ENCODE measurements at places on chromosomes 6 and 20.
A peak's percentile ranks its signal among the peaks of the same experiment; 100 is the strongest.

DNA sequence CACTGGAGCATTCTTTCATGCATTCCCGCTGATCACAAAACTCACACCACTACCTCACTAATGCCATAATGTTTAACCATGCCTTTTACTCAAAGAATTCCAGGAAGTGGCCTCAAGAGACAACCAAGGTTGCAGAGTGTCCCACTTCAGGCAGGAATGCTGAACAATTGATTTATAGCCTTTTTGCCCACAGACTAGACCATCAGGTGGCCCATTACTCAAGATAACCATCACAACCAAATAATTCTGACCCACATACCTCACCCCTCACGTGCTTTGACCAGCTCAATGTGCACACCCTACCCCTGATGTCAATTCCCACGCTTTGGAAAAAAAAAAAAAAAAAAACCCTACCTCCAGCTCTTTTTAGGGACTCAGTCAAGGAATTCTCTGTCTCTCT is 220.6 kb upstream of the UFL1 start:
- DNase-seq = no peak

GRCh38 chr6:34341481-34341971 is 50.9 kb downstream of the NUDT3 start:
- no peak for DNase-seq

GRCh38 chr6:35677456-35677855 is 11.3 kb downstream of the FKBP5 start:
- DNase-seq = no peak

GRCh38 chr6:128966934-128967333 is 84.0 kb downstream of the LAMA2 start:
- no peak for DNase-seq

DNA sequence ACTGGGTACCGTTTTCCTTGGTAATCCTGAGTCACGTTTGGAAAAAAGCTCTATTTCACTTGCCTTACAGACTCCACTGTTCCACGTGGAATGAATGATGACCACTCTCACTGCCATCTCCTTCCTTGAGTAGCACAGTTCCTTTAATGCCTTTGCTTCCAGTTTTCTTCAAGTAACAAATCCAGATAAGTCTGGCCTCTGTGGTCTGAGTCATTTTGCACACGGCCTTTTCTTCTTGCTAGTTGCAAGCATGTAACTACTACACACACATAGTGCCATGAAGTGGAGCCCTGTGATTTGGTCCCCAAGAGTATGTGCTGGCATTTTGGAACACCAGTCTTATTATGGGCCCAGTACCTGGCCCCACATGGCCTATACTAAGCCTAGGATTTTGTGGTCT is 182.8 kb downstream of the SASH1 start:
- DNase-seq = peak; percentile 15

GRCh38 chr6:13307508-13307995 is 20.8 kb downstream of the TBC1D7 start:
- no peak for DNase-seq

- DNase-seq = no peak
Observed at GRCh38 chr20:52410182-52410647, 218.6 kb upstream of the ZFP64 start.

GRCh38 chr6:109702791-109703190 is 11.7 kb downstream of the FIG4 start:
- no peak for DNase-seq

- no peak for DNase-seq
Observed at GRCh38 chr20:47070176-47070575, 175.5 kb downstream of the EYA2 start.

DNA sequence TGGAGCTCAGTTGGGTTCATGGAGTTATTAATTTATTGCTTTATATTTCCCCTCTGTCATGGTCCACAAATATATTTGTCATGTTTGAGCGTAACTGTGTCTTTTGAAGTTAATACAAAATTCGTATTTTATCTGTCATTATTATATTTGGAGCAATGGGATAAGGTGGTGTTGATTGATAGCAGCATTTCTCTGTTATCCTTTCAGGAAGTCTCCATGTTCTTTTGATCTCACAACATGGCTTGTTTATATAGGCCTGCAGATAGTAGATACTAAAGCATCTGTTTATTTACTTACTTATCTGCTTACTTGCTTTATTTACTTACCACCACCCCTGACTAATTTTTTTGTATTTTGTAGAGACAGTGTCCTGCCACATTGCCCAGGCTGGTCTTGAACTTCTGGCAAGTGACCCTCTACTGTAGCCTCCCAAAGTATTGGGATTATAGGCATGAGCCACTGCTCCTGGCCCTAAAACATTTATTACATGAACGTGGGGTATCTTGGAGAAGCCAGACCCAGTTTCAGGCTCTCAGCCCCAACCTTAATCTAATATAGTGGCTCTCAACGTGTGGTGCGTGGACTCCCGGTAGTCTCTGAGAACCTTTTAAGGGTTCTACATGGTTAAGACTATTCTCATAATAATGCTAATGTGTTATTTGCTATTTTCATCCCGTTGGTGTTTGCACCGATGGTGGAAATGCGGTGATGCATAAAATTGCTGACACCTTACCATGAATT is 104.2 kb downstream of the NCOA3 start:
- no peak for DNase-seq

DNA sequence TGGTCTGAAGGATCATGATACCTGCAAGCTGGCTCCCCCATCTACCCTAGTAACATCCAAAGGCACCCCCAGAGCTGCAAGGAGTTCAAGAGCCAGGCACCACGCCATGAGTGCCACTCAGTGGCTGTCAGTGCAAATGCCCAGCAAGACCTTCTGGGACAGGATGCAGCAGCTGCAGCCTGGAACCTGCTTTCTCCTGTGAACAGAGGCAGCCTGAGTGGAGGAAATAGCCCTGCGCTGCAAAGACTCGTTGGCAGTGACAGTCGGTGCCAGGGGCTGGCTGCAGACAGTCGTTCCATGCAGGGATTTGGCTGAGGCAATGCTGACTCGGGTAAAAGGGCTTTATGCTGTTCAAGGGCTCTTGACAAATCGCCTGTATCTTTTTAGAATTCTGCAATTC is 15.7 kb upstream of the SSTR4 start:
- DNase-seq = no peak

GRCh38 chr20:3328501-3328900 is 79.0 kb downstream of the DNAAF9 start:
- DNase-seq = no peak

GRCh38 chr20:23282546-23282945 is 68.0 kb upstream of the NXT1 start:
- no peak for DNase-seq

DNA sequence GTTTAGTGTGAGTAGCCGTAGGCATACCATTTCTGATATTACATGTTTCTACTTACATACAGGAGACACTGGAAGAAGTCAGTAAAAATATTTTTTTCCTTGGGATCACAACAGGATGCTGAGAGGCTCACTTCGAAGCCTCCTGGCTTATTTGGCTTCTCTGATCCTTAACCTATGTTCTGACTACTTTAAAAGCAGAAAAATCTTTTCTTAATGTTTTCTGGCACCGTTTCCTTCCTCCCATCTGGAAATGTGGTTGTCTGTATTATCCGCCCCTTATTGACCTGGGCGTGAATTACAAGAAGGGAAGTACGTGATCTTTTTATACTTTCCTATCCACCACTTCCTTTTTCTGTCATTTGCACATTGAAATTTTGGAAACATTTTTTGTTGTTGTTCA is 379.6 kb downstream of the COL12A1 start:
- no peak for DNase-seq

DNA sequence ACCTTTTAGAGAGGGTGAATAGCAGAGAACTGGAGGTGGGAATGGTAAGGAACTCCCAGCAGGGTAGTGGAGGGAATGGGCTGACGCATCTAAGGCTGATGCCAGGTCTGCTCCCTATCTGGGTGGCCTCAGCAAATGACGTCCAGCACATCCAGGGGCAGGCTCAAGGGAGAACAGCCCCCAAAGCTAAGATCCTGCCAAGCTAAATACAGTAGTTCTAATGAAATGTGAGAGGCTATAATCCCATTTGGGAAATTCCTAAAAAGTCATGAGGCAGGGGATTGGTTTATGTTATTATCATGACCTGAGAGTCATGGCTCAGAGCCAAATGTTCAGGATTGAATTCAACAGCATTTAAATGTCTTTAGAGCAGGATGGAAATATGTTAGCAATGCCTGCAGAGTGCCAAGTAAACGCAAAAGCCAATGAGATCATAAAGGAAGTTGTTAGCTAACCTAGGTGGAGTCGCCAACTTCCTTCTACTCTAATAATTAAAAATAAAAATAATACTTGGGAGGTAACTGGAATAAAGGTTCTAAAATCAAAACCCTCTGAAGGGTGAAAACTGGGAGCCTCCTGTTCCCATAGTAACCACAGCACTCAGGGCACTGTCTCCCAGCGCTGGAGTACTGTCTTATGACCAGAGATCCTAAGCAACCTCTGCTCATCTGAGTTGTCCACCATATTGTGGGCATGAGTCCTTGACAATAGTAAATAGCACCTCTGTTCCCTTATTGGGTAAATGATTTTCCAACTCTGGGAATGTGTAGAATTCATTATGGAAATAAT is 34.8 kb downstream of the IYD start:
- peak; percentile 73 for DNase-seq

DNA sequence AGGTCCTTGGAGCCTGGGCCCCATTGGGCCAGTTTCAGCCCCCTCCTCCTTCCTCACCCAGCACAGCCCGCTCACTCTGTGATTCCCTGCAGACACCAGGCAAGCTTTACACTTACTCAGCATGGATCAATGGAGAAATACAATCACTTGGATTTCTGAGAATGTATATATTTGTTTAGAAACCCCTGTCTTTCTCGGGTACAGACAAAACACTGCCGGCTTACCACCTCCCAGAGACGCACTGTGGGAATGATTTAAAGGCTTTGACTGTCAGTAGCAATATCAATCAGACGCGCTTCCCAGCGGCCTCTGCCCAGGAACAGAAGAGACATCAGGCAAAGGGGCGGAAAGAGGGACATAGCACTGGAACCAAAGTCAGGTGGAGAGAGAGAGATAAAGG is 186.5 kb downstream of the MAFB start:
- DNase-seq = no peak

- DNase-seq = no peak
Observed at GRCh38 chr6:47258724-47259347, 50.9 kb downstream of the TNFRSF21 start.

DNA sequence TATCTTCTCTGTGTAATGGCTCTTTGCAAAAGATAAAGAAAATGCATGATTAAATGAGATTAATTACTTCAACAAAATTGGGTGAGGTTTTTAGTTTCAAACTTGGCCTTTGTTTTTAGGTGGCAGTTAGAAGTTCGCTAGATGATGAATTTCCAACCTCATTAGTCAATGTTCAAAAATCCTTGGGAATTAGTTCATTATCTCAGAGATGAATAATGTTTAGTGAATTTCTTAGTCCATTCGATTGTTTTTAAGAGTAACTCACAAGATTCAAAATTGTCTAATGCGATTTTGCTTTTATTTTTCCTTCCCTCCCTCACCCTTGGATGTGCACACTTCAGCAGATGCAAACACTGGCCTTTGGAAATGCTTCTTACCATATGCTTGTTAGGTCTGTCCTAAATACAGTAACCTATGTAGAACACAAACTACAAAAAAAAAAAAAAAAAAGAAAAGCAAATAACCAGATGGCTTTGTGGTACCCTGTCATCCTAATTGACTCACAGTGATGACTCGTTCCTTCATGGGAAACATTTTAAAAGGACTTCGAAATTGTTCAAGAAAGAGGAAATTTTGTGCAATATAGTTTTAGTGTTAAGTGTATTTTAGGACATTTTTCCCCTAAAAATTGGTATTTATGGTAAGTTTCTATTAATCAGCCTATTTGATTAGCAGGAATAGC is 66.7 kb downstream of the FAM229B start:
- DNase-seq = peak; percentile 61

- no peak for DNase-seq
Observed at GRCh38 chr6:6905961-6906518, 201.7 kb upstream of the RREB1 start.

GRCh38 chr6:36160147-36160760 is 29.9 kb downstream of the MAPK13 start:
- no peak for DNase-seq

GRCh38 chr20:34586488-34587163 is 28.1 kb downstream of the MAP1LC3A start:
- DNase-seq = no peak

DNA sequence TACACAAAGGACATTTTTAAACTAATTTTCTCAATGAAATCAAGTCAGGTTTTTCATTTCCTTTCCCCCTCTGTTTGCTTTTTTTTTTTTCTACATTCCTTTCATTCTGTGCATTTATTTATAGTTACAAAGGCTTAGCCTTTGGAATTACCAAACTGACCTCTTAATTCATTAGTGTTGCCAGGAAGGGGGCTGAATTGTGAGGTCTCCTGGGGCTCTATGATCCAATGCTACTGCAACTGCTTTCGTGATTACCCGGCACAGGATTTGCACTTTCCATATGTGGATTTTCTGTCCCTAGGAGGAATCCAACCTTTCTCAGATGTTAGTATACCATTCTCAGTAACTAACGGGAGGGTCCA is 35.3 kb downstream of the NEDD9 start:
- DNase-seq = peak; percentile 69

GRCh38 chr6:39951716-39952115 is 17.5 kb upstream of the MOCS1 start:
- no peak for DNase-seq

- DNase-seq = no peak
Observed at GRCh38 chr6:3455569-3456394, 1.1 kb downstream of the SLC22A23 start.

Data from amniotic stem cell (primary cell).